NB4 (cell line): ENCODE measurements at places on chromosomes 5 and 9.

GRCh38 chr9:72906810-72907209 lies 46.0 kb downstream of the ALDH1A1 start:
- no peak for DNase-seq

- no peak for DNase-seq
Observed at GRCh38 chr5:67358186-67358585, 161.6 kb upstream of the CD180 start.

- DNase-seq = no peak
Observed at GRCh38 chr9:110898866-110899265, 139.4 kb downstream of the LPAR1 start.

- DNase-seq = no peak
Observed at GRCh38 chr5:335740-336038, 14.2 kb downstream of the AHRR start.

DNA sequence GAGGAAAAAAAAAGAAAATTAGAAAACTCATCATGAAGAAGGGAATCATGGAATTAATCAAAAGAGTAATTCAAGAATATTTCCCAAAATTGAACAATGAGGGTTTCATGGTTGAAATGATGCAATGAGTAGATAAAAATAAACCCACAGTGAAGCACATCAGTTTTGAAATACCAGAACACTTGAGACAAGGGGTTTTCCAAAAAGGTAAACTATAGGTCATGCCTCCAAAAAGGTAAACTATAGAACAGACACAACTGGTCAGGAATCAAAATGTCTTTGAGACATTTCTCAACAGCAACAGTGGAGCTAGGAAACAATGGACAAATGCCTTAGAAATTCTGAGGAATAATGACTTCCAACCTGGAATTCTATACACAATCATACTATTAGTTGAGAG lies 60.2 kb upstream of the PCSK5 start:
- no peak for DNase-seq

DNA sequence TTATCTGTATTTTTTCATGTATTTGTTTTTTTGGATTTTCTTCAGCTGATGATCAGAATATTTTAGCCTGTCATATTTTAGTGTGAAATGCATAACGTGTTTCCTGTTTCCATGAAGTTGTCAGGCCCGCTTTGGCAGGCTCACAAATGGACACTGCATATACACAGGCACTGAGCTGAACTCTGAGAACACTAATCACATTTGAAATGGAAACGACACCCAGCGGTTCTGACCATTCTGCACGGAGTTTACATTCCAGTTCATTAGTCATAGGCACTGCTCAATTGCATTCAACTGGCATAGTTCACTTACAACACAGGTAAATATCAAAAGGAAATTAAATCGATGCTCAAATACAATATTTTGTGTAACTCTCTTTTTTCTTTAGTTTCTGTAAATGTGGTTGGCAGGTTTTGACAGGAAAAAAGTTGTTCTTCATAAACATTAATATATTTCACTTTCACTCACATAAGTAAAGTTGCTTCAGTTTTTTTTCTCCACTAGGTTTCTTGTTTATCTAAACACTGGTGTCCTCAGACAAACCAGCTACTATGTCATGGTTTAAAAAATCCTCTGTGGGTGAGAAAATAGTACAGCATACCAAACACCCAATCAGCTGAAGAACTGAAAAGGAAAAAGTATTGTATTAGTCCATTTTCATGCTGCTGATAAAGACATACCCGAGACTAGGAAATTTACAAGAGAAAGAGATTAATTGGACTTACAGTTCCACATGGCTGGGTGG lies 559.0 kb upstream of the DAP start:
- DNase-seq = no peak

DNA sequence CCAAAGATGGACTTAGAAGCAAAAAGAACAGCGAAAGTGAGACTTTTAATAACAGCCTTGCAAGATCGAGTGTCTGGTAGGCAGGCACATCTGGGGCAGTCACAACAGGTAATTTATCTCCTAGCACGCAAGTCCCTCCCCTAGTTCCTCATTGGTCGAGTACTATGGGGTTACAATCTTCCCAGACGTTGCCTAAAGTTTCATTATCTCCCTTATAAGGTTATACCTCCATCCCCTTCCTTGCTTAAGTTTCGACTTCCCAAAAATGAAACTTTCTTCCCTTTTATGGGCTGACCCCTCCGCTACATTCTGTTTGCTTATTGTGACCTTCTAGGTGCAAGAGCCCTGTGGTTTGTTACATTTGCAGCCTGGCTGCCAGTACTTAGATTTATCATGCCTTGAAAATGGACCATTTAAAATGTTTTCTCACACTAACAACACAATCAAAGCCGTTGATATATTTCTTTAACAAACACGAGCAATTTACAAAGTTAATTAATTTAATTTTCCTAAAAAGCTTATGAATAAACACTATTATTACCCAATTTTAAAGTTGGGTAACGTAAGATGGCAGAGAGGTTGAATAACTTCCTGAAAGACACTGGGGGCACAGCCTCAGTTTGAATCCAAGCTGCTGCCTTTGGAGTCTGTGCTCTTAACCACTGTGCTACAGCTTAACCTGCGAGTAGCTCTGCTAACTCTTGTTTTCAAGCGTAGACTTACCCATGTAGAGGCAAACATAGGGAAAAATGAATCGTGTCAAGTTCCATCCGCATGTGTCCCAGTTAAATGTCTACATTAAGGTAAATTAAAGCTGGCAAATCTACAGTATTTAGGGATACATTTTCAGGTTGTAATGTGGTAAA lies 91.7 kb downstream of the EDIL3 start:
- DNase-seq = peak; percentile 81

- no peak for DNase-seq
Observed at GRCh38 chr5:4099386-4099785, 503.8 kb downstream of the IRX1 start.

GRCh38 chr5:13735691-13736090 lies 208.8 kb downstream of the DNAH5 start:
- no peak for DNase-seq

DNA sequence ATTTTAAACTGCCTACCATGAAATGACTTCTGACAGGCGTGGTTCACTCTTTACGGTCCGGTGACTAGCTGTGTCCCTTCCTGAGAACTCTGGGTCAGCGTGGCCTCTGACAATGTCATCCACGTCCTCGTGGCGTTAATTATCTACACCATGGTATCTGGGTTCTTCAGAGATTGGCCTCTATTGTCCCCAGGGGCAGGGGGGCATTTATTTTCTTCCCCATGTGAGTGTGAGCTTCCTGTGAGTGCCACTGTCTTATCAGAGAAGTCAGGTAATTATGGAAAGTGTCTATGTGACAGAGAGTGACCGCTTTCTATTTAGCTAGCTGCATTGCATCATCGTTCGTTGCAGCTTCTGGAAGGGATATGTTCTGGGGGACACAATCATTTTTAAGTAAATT lies 77.2 kb downstream of the FBXL7 start:
- no peak for DNase-seq

DNA sequence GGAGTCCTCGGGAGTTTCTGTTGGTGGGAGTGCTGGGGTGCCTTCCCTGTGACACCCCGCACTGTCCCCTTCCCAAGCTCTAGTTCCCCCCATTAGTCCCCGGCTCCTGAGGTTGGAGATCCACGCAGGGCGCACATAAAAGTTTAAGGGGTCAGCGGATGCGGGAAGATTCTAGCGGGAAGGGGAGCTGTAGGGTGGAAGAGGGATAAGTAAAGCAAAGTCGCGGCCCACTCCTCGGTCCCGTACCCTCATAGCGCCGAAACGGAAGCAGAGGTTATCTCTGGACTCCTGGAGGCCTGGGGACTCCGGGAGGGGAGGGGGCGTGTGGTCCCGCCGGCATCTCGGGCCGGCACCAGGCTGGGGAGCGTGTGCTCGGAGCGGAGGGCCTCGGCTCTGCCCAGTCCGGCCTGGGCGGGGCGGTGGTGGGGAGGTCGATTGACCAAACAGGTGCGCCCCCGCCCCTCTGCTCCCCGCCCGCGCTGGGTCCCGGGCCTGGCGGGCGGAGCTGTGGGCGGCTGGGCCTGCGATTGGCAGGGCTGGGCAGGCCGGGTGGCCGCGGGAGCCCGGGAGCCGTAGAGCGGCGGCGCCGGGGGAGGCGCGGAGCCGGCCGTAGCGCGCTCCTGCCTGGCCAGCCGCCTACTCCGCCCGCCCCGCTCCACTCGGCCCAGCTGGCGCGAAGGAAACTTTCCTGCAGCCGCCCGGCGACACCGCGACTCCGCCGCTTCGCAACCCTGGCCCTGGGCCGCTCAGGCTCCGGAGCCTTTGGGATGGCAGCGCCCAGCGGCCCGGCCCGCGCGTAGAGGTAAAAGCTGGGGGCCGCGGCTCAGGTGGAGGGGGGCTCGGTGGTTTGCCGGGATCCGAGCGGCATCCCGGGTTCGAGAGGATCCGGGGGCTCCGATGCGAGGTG lies 52.2 kb upstream of the DAB2IP start:
- DNase-seq = peak; percentile 25

GRCh38 chr5:15475367-15475766 lies 24.6 kb upstream of the FBXL7 start:
- no peak for DNase-seq

GRCh38 chr9:82171271-82171670 lies 182.7 kb downstream of the SPATA31D1 start:
- no peak for DNase-seq

GRCh38 chr9:108956022-108956630 lies 21.9 kb downstream of the ABITRAM start:
- no peak for DNase-seq

GRCh38 chr9:93129691-93130500 lies 4.2 kb downstream of the NINJ1 start:
- DNase-seq = no peak

GRCh38 chr9:95286151-95286550 lies 31.4 kb downstream of the FANCC start:
- DNase-seq = no peak

DNA sequence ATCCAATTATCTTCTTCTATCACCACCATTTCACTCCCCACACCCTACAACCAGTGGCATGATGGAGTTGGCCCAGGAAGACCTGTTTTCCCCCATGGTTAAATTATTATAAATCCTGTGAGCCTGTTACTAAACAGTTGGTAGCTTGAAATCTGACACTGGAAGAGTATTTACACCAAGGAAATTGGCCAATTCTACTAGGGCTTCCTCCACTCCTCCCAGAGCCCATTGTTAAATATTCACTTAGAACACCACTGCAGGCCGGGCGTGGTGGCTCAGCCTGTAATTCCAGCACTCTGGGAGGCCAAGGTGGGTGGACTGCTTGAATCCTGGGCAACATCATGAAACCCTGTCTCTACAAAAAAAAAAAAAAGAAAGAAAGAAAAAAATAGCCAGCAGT lies 32.4 kb upstream of the CKS2 start:
- peak; percentile 11 for DNase-seq
